ENCODE measurements at places on chromosomes 6 and 20.

DNA sequence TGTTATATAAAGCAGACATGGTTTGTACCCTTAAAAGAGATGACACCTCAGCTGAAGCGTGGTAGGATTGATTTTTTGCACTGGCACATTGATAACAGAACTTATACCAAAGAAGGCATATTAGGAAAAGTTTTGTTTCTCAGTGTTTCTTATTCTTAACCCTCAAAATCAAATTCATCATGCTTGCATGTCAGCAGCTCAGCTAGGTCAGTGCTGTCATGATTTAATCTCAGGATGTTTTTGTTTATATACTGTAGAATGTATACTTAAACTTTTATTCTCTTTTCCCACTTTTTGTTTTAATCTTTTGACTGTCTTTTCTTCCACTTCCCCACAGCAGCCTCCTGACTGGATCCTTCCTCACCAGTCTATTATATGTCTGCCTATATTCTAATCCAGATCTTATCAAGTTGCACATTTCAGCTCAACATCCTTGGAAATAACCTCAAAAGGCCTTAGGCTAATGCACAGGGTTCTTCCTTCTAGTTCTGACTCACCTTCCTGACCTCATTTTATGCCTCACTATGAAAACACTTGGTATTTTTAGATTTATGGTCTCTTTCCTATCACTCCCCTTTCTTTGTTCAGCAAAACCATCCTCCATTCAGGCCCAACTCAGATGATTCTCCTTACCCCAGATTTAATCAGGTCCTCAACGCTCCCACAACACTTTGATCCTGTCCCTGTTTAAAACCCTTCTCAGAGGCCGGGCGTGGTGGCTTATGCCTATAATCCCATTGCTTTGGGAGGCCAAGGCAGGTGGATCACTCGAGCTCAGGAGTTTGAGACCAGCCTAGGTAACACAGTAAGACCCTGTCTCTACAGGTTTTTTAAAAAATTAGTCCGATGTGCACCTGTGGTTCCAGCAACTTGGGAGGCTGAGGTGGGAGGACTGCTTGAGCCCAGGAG lies 7.2 kb downstream of the HEBP2 start:
- peak; percentile 35 for DNase-seq

DNA sequence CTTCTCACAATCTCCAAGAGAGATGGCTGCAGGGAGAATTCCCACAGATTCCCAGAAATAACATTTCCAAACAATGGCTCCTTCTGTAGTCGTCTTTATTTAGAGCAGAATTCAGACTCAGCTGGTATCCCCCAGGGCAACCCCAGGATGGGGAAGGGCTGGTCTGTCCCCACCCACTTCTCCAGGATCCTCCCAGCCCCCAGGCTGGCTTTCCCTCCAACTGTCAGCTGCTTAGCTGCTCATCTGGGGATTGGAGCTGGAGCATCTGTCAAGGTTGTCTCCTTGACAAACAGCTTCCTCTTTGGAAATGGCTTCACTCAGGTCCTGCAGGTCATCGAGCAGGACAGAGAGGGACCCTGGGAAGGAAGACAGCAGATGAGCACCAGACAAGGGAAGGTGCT lies 3.5 kb upstream of the PSORS1C2 start:
- no peak for DNase-seq

DNA sequence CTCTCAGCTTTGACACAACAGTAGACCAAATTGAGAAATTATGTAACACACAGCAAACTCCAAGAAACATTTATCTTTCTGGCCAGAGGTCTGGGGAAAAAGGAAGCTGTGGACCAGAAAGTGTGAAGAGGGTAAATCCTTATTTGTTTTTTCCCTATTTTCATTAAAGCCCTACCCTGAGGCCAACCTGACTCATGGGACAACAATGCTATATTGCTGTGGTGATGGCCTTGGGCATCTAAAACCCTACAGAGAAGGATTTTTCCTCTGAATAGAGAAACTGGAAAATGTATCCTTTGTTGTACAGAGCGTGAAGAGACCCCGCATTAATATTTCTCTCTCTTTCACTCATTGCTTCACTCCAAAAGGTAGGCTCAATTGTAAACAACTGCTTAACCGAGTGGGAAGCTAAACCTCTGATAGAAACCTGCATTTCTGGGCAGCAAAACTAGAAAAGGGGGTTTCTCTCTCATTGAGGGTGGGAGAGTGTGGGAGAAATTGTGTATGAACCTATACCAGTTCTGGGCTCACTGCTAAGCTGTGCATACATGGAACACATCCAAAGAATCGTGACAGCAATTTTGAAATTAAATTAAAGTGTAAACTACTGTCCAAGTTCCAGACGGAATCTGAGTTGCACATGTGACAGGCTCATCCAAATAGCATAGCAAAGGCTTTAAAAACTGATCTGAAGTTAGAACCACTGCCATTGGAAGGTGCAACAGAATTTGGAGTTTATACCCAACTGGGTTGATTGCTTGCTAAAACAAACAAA lies 175.5 kb downstream of the CLVS2 start:
- no peak for DNase-seq

GRCh38 chr20:47370850-47371782 lies 14.6 kb upstream of the ZMYND8 start:
- DNase-seq: no peak

DNA sequence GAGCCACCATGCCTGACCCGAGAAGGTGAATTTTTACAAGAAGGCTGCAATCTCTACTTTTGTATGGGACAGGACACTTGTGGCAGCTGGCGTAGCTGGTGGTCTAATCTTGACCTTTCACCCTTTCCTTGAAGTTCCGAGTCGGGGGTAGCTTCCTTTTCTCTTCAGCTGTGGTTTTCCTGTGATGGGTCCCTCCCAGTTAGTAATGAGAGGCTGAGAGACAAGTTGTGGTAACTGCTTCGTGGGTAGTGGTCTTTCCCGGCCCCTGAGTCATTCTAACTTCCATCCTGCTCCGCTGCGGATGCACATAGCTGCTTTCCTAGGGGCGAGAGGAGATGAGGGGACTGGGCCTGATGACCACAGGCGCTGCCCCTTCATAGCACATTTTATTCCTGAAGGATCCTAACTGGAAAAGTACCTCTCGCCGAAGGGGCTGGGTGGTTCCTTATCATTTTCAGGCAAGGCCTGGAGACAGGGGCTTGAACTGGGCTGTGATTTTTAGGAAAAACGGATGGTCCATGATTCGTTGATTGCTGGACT lies 3.1 kb downstream of the SYNJ2 start:
- DNase-seq: no peak

GRCh38 chr6:82372656-82373055 lies 9.0 kb downstream of the TPBG start:
- no peak for DNase-seq

- DNase-seq: no peak
Measured at GRCh38 chr6:131225127-131225526, 89.9 kb downstream of the AKAP7 start.

GRCh38 chr20:2172305-2173175 lies 70.9 kb downstream of the STK35 start:
- peak; percentile 69 for DNase-seq

- no peak for DNase-seq
Measured at GRCh38 chr6:65627015-65627414, 80.0 kb downstream of the EYS start.

DNA sequence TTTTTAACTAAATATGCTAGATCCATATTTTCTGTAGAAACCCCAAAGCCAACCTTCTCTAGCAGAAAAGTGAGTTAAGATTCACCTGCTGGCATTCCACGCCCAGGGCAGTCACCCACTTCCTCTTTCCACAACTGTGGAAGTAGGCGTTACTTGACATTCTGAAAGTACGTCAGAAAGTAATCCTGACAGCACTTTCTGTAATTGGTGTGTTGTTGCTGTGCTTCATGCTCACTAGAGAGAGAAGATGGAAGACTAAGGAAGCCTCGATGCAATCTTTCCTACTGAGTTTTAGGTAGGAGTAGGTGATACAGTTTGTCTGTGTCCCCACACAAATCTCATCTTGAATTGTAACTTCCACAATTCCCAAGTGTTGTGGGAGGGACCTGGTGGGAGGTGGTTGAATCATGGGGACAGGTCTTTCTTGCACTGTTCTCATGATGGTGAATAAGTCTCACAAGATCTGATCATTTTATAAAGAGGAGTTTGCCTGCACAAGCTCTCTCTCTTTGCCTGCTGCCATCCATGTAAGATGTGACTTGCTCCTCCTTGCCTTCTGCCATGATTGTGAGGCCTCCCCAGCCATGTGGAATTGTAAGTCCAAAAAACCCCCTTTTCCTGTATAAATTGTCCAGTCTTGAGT lies 101.1 kb downstream of the MAP3K7 start:
- no peak for DNase-seq

GRCh38 chr20:24589815-24590177 lies 120.4 kb downstream of the SYNDIG1 start:
- no peak for DNase-seq

DNA sequence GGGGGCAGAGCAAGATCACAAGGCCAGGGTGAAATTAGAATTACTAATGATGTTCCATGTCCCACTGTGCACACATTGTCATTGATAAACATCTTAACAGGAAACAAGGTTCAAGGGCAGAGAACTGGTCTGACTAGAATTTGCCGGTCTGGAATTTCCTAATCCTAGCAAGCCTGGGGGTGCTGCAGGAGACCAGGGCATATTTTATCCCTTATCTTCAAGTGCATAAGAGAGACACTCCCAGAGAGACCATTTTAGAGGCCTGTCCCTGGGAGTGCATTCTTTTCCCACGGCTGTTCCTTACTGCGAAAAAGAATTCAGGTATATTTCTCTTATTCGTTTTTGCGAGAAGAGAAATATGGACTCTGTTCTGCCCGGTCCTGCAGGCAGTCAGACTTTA lies 41.5 kb downstream of the CD83 start:
- DNase-seq: no peak

DNA sequence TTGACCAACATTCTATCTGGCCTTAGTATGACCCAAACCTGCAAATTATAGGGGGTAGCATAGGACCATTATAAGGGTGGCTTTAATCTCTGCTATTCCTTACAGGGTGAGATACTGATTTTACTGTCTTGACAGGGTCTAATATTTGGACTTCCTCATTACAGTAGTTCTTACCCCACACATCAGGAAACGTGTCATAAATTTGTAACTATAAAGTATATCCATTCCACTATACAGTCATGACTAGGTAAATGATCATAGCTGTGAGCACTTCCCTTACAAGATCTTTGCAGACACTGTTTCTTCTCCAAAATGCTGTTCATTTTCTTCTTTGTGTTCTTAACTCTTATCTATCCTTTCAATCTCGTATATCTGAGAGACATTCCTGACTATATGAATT lies 518.7 kb upstream of the RNF217 start:
- DNase-seq: no peak

DNA sequence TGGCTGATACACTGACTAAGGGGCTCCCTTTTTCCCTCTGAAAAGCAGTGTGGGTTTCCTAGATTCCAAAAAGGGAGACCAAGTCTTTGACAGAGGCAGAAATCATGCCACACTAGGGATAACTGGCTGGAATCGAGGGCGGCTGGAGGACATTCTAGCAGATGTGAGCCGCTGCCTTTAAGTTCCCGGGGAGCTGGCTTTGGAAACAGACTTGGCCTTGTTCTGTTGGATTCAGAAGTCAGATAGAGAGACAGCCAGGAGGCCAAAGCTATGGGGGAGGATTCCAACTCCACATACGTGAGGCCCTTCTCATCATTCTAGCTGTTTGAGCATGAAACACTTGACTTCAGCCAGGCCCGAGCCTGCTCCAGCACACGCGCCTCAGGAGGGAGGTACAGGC lies 109.9 kb upstream of the FOXC1 start:
- no peak for DNase-seq

- DNase-seq: no peak
Measured at GRCh38 chr6:50706575-50706974, 6.8 kb upstream of the TFAP2D start.

DNA sequence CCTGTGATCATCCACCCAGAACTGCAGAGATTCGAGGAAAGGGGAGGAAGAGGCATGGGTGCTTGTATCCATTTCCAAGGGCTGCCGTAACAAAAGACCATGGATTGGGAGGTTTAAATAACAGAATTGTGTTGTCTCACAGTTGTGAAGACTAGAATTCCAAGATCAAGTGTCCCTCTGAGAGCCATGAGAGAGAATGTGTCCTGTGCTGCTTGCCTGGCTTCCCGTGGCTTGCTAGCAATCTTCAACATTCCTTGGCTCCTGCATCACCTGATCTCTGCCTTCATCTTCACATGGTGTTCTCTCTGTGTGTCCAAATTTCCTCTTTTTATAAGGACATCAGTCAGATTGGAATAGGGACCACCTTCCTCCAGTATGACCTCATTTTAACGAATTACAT lies 69.8 kb downstream of the CDC40 start:
- no peak for DNase-seq

DNA sequence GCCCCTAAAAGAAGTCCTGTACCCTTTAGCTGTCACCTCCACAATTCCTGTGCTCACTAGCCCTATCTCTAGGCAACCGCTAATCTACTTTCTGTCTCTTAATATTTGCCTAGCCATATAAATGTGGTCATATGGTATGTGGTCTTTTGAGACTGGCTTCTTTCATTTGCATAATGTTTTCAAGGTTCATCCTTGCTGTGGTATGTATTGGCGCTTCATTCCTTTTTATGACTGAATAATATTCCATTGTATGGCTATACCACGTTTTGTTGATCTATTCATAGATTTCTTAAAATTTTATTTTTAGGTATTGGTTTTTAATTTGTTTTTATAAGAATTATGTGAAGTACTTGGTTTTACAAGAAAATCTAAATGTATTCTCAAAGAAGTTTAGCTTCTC lies 70.0 kb downstream of the MAP3K4 start:
- DNase-seq: no peak

- DNase-seq: peak; percentile 96
Measured at GRCh38 chr6:26045065-26045927, 41.9 kb upstream of the HFE start.

DNA sequence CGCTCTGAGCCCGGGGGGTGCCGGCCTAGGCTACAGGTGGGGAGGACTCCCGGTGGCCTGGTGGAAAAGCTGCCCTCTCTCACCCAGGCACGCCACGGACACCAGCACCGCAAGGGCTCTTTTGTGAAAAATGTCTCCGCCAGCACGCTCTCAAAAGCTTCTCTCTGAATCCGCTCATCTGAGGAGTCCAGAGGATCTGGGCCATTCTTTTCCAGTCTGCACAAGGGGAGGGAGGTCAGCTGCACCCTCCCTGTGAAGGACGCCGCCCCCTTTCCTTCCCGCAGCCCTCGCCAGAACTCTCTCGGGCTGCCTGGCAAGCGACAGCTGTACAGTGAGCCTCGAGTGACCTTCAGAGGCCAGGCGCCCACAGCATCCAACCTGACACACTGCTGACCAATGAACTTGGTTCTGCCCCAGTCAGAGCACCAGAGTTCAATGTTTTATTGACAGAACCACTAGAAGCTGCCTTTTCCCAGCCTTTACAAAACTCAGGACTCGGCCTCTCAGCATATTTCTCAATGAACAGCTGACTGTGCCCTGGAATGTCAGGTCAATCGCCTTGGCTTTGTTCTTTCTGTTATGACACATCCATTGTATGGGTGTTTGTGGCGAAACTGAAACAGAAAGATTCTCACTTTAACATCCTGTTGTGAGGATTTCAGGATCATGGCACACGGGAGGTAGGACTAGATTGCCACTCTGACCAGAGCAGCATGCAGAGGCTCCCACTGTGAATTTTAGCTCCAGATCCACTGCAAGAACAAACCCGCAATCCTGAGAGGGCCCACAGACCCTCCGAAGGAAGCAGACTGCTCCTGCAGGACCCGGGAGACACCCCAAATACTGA lies 26.7 kb downstream of the SERPINB9 start:
- DNase-seq: peak; percentile 97
